ENCODE measurements at places on chromosomes 7 and 10. TPM values are rescaled to one million over a fixed set of nuclear protein-coding genes. Genes with fewer than 3 reads are reported as not detected.

DNA sequence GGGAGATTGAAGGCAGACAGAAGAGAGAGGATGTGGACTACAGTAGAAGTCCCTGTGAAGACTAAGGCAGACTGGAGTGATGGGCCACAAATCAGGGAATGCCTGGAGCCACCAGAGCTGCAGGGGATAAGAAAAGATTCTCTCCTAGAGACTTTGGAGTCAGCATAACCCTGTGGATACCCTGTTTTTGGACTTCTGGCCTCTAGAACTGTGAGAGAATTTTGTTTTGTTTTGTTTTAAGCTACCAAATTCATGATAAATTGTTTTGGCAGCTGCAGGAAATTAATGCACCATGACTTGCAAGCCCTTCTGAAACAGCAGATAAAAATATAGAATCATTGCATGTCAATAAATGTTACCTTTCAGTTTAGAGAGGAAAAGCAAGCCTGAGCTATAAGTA, 41.3 kb downstream of the INHBA start:
- DNase-seq, result no peak

- no peak for DNase-seq
These were observed 89.2 kb upstream of the FGL2 start for GRCh38 chr7:77288676-77289320.

DNA sequence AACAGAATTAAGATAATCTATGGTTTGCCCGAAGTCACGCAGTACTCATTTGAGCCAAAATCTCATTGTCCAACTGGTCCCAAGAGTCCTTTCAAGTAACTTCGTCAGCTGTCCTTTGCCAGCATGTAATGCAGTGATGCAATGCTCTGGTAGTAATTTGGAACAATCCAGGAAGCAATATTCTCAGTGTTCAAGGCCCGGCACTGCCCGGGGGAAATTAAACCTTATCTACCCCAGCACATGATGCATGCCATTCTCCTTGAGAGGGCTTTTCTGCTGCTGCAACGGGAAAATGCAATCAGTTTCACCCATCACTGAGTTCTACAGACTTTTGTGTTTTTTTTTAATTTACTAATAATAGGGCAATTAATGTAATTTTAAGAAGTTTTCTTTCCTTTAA, 77.6 kb upstream of the NME8 start:
- DNase-seq, result no peak

- DNase-seq, result no peak
These were observed 154.5 kb downstream of the SVIL start for GRCh38 chr10:29479981-29480954.

- DNase-seq, result no peak
These were observed 771 bp downstream of the DNAJC9 start for GRCh38 chr10:73246322-73246645.

DNA sequence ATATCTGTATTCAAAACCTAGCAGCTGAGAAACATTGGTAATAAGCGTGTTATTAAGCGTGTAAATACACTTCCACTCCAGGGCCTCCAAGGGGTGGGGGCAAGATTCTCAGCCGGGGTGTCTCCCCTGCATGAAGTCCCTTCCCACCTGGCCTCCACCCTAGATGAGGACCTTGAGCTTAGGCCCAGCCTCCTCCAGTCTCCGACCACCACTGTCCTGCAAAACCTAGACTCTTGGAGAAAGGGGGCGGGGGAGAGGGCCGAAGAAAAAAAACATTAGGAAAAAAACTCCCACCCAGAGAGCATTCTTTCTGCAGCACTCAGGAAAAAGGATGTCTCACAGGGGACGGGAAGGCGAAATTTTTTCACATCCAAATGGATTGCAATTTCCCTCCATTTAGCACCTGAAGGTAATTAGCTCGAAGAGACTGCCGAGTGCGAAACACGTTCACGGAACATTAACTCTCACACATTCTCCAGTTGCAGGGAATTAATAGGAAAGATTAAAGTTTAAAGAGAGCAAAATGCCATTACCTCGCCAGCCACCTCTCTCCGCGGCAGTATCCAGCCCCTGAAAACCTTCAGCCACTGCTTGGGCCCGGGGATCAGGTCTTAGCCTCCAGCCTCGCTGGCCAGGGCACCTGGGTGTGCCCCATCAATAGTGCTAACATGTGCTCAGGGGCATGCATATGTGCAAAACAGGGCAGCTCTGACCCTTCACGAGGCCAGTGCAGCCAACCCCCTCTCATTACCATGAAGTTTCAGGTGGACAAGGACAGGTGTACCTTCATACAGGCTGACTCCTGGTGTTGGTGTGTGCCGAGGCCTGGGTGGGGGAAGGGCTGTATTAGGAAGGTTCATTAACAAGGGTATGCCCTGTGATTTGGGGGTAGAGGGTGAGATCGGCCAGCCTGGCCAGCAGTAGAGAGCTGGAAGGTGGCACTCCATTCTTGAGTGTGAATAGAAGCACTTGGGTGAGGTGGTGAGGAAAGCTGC, 77.2 kb downstream of the HIF1AN start:
- no peak for DNase-seq

GRCh38 chr10:34153663-34154382, 661.3 kb downstream of the PARD3 start:
- no peak for DNase-seq

- peak; percentile 28 for DNase-seq
These were observed 517.5 kb upstream of the GALNT17 start for GRCh38 chr7:70614237-70615045.

GRCh38 chr10:29522918-29523317, 111.9 kb downstream of the SVIL start:
- DNase-seq, result no peak

GRCh38 chr10:77601488-77601887, 36.1 kb downstream of the KCNMA1 start:
- peak; percentile 55 for DNase-seq

DNA sequence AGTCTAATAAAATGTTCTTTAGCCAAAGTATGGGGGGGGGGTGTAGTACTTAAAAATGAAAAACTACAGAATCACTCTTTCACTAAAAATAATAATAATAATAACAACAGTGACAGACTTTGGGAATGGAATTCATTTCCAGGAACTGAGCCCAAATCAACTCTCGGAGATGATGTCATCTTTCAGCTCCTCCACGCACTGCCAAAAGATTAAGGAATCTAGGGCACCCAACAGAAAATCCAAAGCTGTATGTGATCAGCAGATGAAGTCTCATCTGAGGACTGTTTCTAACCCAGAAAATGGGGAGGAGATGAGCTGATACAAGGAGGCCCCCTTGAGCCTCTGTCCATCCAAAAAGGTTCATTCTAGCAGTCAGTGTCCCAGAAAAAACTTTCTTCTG, 54.5 kb downstream of the GRB10 start:
- DNase-seq, result no peak

- DNase-seq, result no peak
These were observed 177.3 kb downstream of the KMT2E start for GRCh38 chr7:105191331-105191730.

DNA sequence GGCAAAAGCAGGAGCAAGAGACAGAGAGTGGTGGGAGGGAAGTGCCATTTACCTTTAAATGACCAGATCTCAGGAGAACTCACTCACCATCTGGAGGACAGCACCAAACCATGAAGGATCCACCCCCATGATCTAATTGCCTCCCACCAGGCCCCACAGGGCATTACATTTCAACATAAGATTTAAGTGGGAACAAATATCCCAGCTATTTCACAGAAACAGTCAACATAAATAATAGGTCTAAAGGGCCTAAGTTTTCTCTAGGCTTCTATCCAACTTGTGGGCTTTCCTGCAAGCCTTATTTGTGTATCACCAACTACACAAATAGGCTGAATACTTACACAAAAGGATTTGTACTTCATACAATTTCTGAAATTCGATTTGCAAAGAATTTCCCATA, 196.8 kb upstream of the POT1 start:
- DNase-seq, result no peak

- no peak for DNase-seq
These were observed 149.3 kb downstream of the TCERG1L start for GRCh38 chr10:131162211-131162610.

- no peak for DNase-seq
These were observed 183.7 kb upstream of the CELF2 start for GRCh38 chr10:10833955-10834354.

DNA sequence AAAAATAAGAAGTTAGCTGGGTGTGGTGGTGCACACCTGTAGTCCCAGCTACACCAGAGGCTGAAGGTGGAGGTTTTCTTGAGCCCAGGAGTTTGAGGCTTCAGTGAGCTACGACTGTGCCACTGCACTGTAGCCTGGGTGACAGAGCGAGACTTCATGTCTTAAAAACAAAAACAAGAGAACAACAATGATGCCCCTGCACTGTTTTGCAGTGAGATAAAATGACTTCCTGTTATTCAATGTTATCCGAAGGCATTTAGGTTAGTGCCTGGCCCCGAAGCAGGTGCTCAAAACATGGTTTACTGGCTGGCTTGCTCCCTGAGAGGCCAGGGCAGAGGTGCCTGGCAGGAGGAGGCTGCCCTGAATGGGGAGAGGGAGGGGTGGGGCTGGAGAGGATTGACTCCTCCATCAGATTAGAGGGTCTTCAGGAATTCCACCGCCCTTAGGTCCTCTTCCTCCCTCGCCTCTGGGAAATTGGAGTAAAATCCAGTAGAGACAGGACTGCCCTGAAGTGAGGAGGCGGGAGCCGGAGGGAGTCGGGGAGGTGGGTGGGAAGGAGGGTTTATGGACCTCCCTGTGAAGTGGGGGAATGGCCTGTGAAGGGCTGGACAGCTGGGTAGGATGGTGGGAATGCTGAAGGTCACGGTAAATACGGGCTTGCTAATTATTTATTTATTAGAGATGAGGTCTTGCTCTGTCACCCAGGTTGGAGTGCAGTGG, 6.8 kb upstream of the CLDN4 start:
- DNase-seq, result no peak

- no peak for DNase-seq
These were observed 5.0 kb downstream of the NEBL start for GRCh38 chr10:20892011-20892585.

DNA sequence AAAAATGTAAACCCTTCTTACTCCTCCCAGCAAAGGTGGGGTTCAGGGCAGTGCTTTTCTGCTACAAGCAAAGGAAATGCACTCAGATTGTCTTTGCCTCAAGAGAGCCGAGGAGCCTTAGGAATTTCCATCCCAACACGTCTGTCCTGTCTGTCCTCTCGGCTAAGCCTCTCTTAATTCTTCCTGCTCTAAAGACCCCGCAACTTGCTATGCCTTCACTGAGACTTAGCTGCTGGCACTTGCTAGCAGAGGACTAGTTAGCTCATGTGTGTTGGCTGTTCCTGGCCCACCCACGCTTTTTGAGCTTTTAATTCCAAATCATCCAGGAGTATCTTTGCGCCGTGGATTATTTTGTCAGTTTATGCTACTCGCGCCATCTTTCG, 481 bp upstream of the NPM3 start:
- no peak for DNase-seq

DNA sequence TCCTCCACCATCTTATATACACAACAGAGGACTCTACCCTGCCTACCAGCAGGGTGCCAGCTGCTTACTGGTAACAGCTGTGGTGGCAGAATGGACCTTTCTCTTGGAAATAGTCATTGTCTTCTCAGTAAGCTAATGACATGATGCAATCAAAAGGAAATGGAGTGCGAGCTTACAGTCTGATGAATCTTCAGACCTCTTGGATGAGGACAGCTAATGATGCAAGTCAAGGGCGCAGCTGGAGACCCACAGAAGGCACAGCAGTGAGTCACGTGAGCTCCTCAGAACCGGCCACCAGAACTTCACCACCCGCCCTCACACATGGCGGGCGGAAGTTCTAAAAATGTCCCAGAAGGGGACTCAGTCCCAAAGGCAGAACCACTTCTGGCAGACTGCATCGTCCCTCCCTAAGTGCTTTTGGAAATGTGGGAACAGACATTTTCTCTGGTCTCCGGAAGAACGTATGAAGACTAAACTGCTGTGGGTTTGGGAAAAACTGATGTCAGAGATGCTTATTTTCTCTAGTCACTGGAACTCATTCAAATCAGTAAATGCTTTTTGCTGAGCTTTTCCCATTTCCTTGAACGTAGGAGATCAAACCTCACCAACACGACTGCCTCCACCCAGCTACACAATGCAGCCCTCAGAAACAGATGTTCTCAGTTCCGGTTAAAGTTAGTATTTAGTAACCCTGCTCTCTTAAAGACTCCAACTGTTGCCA, 96.4 kb downstream of the FAS start:
- DNase-seq, result peak; percentile 21

- DNase-seq, result no peak
These were observed 39.3 kb upstream of the GGCT start for GRCh38 chr7:30543813-30544525.

GRCh38 chr7:130345136-130345535, 520 bp downstream of the CPA5 start:
- DNase-seq, result no peak

GRCh38 chr10:62620491-62620890, 184.0 kb upstream of the ADO start:
- DNase-seq, result no peak

- no peak for DNase-seq
These were observed 52.8 kb upstream of the PTER start for GRCh38 chr10:16384021-16384420.

- DNase-seq, result no peak
These were observed 874.6 kb downstream of the LRMDA start for GRCh38 chr10:76305930-76306615.

DNA sequence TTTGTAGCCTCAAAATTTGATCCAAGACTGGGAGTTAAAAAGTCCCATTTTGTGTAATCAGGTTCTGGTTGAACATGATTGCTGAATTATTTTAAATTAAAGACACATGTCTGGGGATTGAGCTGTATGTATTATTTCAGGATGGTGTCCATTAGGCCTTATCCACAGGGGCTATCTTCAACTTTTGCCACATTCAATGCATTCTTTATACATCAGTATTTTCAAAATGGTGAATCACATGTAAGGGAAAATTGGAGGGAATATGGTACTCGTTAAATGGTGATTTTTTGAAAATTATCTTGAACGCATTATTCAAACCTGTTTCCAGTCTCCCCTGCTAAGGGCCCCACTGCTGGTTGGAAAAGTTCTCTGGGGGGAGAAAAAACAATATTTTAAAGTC, 367.7 kb upstream of the NPVF start:
- no peak for DNase-seq

Gene CHAT
- 0.96 TPM for polyA plus RNA-seq

Gene KCND2
- polyA plus RNA-seq, result 2.5 TPM

Gene PLEKHS1
- 62.4 TPM for polyA plus RNA-seq

Gene LBX1
- 0.03 TPM for polyA plus RNA-seq

Gene FUOM
- polyA plus RNA-seq, result 56.9 TPM

Gene ANXA8L1
- polyA plus RNA-seq, result 7.9 TPM

Gene PTPN20
- 1.5 TPM for polyA plus RNA-seq

Gene SORBS1
- polyA plus RNA-seq, result 60.2 TPM

Gene DRGX
- 0.78 TPM for polyA plus RNA-seq

Gene DMTF1
- 151 TPM for polyA plus RNA-seq

Gene TBX20
- not detected for polyA plus RNA-seq

Gene ADK
- 30.1 TPM for polyA plus RNA-seq

Gene TCF7L2
- polyA plus RNA-seq, result 48.2 TPM

Gene TSPAN12
- polyA plus RNA-seq, result 99.6 TPM
